Liver (tissue), 10 donors: ENCODE measurements at places on chromosomes 7 and 10. TPM values are rescaled to one million over a fixed set of nuclear protein-coding genes. Genes with fewer than 3 reads are reported as not detected.

LAMB1 gene
- total RNA-seq: 63.1 TPM

BMS1 gene
- 10.4 TPM for total RNA-seq

GRCh38 chr7:134890246-134891240 lies 95.8 kb upstream of the AGBL3 start:
- DNase-seq: no peak

- DNase-seq: no peak
Observed at GRCh38 chr10:89122433-89123051, 84.6 kb downstream of the CH25H start.

DNA sequence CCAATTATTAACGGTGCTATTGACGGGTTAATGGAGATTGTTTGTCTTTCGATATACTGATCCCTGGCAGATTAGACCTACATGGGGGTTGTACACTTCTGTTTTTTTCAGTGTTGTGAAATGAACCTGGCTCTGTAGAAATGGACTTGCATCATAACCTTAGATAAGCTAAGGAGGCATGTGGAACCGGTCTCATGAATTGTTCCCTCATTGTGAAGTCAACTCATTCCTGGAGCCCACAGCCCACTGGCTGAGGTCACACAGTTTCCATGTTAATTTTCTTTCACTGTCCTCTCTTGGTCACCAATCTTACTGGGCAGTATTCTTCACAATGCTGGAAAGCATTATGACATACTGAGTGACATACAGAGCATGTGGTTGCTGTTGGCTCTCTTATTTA lies 202.8 kb downstream of the BMPER start:
- DNase-seq: no peak
